ENCODE measurements at places on chromosomes 5 and 9.

- DNase-seq = no peak
These were observed 190.3 kb downstream of the GOLPH3 start for GRCh38 chr5:31983851-31984250.

GRCh38 chr9:6667633-6668280 lies 22.2 kb upstream of the GLDC start:
- DNase-seq = no peak

- DNase-seq = no peak
These were observed 49.1 kb downstream of the ARHGAP26 start for GRCh38 chr5:142819292-142819691.

DNA sequence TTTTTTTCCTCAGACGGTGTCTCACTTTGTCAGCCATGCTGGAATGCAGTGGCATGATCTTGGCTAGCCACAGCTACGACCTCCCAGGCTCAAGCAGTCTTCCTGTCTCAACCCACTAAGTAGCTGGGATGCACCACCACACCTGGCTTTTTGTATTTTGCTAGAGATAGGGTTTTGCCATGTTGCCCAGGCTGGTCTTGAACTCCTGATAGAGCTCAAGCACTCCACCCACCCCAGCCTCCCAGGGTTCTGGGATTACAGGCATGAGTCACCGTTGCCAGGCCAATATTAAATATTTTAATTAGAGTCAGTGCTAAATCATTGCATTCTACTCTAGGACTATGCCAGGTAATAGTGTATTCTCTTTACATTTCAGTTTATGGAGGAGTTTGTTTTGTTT lies 41.5 kb downstream of the UBE2R2 start:
- no peak for DNase-seq

DNA sequence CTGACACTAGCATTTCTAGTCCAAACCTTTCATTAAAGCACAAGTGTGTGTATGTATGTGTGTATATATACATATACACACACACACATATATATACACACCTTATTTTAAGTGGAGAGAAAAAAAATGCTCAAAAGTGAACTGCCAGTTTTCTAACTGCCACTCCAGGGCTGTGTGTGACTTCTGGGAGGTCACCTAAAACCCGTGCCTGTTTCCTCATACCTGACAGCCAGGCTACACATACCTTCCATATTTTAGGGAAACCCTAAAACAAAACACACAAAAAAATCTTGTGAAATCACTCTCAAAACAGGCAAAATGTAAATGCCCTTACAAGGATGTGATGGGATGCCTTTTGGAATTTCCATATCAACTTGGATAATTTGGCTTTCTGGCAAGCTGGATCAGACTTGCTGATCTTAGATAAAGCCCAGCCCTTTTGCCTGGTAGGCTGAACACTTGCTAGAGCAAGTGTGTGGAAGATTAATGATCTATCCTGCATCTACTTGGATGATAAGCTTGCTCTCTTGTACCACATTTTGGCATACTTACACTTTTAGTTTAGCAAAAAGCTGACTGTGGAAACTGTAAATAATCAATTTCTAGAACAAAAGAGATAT lies 127.8 kb downstream of the GNAQ start:
- no peak for DNase-seq

GRCh38 chr9:8825585-8826147 lies 1026.1 kb upstream of the DMAC1 start:
- no peak for DNase-seq

DNA sequence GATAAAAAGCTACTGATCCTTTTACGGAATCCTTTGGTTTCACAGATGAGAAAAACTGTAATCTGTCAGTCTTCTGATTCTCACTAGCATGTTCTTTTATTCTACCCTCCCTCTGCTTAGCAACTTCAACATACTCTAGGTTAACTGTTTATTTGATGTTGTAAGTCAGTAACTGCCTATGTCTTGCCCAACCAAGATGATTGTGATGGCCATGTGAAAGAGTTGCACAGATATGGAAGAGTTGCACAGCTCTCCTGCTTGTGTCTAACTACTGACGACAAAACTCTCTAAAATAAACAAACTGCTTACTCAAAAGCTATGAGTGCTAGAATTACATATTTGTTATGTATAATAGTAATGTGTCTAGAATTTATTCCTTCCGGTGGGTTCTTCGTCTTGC lies 227.3 kb upstream of the DAB2 start:
- no peak for DNase-seq

DNA sequence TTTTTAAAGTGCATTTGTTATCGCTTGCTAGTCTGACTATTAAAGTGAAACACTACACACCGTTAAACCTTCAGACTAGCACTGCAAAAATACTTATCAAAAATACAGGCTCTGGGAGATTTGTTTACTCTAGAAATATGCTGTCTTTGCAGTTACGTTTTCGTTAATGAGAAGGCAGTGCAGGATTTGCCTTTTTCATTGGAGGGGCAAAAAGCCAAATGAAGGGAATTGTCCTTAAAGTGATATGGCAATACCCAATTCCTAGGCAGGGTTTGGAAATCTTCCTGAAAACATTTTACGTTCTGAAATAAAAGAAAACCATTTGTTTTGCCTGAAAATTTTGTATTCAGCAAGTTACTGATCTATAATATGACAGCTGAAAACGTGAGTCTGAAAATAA lies 1800.2 kb downstream of the MAT2B start:
- no peak for DNase-seq

DNA sequence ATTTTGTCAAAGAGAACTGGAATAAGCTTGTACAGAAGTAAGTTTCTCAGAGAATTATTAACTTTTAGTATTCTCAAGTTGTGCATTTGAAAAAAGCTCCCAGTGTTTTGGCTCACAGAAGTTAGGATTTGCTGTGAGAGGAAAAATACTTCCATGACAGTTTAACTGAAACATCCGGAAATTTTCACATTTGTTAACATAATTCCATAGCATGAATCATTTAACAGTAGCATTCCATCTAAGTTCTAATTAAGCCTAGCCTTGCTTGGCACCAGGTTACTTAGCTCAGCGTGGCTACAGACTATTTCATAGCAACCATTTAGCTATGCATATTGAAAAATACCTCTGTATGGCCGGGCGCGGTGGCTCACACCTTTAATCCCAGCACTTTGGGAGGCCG lies 90.8 kb downstream of the LNPEP start:
- DNase-seq = no peak

DNA sequence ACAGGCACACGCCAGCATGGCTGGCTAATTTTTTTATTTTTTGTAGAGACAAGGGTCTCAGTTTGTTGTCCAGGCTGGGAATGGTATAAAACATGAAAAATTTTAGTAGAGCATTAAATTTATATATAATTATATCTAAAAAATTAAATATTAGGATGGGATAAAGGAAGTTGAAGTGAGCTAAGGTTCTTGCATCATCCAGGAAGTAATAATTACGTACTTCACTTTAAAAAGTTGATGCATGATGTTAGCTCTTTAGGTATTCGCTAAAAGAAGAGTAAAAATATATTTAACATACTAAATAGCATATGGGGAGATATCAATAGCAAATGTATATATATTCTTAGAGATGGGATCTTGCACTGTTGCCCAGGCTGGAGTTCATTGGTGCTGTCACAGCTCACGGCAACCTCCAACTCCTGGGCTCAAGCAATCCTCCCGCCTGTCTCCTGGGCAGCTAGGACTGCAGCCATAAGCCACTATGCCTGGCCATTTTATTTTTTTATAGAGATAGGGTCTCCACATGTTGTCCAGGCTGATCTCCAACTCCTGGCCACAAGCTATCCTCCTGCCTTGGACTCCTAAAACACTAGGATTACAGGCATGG lies 12.3 kb downstream of the DCAF10 start:
- no peak for DNase-seq

GRCh38 chr5:107469485-107470294 lies 201.0 kb downstream of the EFNA5 start:
- DNase-seq = no peak

- no peak for DNase-seq
These were observed 19.7 kb downstream of the CSF2 start for GRCh38 chr5:132093271-132093670.

DNA sequence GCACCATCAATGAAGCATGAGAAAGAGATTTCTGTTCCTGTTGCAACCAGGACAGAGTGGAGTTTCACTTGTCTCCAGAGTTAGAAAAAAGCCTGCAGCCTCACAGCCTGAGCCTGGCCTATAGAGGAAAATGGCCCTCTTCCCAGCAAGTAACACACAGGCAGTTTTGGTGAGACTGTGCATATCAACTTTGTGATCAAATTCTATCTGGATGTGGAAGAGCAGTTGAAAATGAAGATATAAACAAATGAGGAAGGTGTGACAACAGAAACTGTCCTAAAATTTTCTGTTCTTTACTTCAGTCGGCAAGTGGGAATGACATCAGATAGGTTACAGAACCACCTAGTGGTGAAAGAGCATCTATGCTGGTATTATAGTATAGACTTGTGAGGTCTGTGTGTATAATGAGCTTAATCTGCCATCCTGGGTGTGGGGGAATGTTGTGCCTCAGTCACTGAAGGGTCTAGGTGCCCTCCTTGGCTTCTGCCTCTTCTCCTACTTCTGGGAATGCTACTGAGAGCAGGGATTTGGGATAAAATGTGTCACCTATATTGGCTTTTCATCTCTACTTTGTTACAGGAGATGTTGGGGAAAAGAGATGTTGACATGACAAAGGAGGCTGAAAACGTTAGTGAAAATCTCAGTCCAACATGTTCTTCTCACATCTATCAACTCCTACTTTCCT lies 28.2 kb downstream of the YIPF5 start:
- peak; percentile 1 for DNase-seq

- no peak for DNase-seq
These were observed 50.5 kb upstream of the CTNNAL1 start for GRCh38 chr9:109063760-109064159.

GRCh38 chr9:116278326-116278725 lies 124.7 kb downstream of the PAPPA start:
- DNase-seq = no peak

GRCh38 chr9:83526901-83527300 lies 11.3 kb downstream of the FRMD3 start:
- no peak for DNase-seq

DNA sequence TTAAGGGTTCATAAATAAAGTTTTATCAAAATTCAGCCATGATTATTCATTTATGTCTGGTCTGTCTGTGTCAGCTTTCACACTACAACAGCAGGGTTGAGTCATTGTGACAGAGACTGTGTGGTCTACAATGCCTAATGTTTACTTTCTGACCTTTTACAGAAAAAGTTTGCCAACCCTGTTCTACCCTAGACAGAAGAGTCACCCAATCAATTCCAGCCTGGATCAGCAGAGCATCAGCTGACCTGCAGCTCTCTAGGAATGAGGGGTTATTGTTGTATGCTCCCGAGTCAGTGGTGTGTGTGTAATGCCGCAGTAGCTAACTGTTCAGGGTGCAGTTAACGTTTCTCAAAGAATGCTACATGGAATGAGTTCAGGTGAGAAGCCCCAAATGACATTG lies 87.3 kb downstream of the HRH2 start:
- DNase-seq = no peak

All from CD4-positive, alpha-beta T cell treated with Interleukin-6 at 100 ng/mL for 8 hours (primary cell).